Activated CD4-positive, alpha-beta T cell treated with anti-CD3 and anti-CD28 coated beads for 36 hours (primary cell): ENCODE measurements at places on chromosomes 2 and 18. TPM values are rescaled to one million over a fixed set of nuclear protein-coding genes. Genes with fewer than 3 reads are reported as not detected.

MIB1 gene
- 24.7 TPM for total RNA-seq

ACYP2 gene
- total RNA-seq: 6.0 TPM

BMP10 gene
- total RNA-seq: not detected

CAPN14 gene
- 0.51 TPM for total RNA-seq

TTN gene
- total RNA-seq: 1.6 TPM

MCFD2 gene
- total RNA-seq: 42.0 TPM

LIPG gene
- total RNA-seq: 0.79 TPM

B3GNT7 gene
- total RNA-seq: not detected

POLR1A gene
- total RNA-seq: 45.5 TPM

KATNAL2 gene
- 1.4 TPM for total RNA-seq

PNPT1 gene
- total RNA-seq: 54.0 TPM

PLGLB1 gene
- 1.3 TPM for total RNA-seq

MAB21L4 gene
- not detected for total RNA-seq

LYG2 gene
- not detected for total RNA-seq

TPO gene
- not detected for total RNA-seq

COLEC11 gene
- 0.18 TPM for total RNA-seq

LGALSL gene
- total RNA-seq: 2.2 TPM

AKAIN1 gene
- not detected for total RNA-seq

IL36RN gene
- total RNA-seq: not detected

ZNF532 gene
- 7.7 TPM for total RNA-seq

SERPINB2 gene
- not detected for total RNA-seq

AFF3 gene
- total RNA-seq: 5.6 TPM

ARL4C gene
- total RNA-seq: 27.2 TPM

ATOH8 gene
- total RNA-seq: not detected

LYPD1 gene
- not detected for total RNA-seq

DPP4 gene
- total RNA-seq: 22.4 TPM

HAAO gene
- 1.2 TPM for total RNA-seq

IL1RN gene
- 4.6 TPM for total RNA-seq
